ENCODE measurements at places on chromosomes 16 and 17.

DNA sequence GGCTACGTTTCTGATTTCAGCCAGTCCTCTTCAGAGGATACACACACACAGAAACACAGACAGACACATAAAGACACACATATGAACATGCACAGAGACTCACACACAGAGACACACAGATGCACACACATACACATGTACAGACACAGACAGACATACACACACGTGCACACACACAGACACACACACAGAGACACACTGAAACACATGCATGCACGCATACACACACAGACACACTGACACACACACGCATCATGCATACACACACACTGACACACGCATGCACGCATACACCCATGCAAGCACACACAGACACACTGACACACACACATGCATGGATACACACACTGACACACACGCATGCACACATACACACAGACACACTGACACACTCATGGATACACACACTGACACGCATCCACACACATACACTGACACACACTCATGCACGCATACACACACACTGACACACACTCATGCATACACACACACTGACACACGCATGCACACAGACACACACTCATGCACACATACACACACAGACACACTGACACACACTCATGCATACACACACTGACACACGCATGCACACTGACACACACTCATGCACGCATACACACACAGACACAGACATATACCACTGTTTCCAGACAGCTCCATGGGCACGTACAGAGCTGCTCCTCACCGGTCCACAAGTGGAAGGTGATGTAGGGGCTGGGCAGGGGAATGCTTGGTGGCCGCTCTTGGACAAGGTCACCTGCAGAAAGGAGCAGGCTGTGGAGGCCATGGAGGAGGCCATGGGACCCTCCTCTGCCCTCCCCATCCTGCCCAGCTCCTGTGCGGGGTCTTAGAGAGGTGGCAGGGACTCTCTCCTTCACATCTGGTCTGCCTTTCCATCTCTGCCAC, 30.1 kb upstream of the MFSD6L start:
- DNase-seq = no peak

DNA sequence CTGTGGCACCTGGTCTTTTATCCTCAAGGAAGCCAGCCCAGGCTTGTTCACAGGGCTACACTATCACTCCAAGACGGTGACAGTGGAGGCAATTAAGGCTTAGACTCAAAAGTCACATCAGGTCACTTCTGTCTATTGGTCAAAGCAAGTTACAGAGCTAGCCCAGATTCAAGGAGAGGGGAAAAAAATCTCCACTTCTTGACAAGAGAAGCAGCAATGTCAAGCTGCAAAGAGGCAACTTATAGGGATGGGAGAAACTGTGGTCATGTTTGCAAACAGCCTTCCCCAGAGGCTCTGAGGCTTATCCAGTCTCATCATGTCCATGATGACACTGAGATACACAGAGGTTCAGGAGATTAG, 31.6 kb downstream of the SERPINF1 start:
- DNase-seq = no peak

GRCh38 chr17:77287432-77288068, 146.8 kb downstream of the SEC14L1 start:
- DNase-seq = no peak

DNA sequence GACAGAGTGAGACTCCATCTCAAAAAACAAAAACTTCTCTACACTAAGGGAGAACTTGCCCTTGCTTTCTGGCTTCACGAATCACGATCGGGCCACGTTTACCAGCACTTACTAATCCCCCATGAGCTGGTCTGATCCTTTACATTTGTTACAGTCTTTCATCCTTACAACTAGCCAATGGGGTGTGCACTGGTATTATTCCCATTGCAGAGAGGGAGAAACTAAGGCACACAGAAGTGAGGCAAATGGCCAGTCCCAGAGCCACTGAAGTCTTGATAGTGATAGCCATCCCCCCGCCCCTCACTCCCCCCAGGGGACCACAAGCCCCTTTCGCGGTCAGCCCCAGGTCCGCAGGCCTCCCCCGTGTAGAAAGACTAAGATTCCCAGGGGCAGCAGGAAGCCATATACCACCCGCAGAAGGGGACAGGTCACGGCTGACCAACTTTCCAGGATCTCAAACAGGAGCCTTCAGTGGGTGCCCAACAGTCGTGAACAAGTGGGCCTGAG, 868 bp downstream of the NATD1 start:
- no peak for DNase-seq

DNA sequence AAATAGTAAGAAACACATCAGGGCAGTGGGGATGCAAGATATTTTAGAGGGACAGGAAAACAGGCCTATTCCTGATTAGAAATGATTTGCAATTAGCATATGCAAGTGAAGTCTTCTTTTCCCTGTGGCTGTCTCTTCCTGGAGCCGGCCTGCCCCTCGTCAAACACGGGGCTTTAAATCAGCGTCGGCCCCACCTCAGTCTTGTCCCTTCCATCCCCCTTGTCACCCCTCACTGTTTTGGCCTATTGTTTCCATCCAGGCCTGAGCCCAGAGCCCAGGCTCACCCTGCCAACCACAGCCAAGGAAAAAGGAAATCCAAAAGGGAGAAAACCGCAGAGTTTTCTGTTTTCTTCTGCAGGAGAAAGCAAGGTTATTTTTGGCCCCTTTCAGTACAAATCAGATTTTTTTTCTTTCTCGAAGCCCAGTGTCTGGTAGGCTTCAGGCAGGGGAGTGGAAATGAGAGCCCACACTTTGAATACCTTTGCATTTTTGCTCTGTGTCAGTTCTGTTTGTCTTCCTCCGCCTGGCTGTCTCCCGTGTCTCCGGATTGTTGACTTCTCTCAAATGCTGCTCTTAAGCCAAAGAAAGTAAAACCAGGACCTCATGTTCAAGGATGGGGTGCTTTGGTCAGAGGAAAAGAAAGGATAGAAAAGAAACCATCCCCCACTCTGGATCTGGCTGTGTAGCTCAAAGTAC, 399.9 kb upstream of the CDH11 start:
- no peak for DNase-seq

- DNase-seq = no peak
Observed at GRCh38 chr16:64507240-64508024, 614.4 kb downstream of the CDH11 start.

DNA sequence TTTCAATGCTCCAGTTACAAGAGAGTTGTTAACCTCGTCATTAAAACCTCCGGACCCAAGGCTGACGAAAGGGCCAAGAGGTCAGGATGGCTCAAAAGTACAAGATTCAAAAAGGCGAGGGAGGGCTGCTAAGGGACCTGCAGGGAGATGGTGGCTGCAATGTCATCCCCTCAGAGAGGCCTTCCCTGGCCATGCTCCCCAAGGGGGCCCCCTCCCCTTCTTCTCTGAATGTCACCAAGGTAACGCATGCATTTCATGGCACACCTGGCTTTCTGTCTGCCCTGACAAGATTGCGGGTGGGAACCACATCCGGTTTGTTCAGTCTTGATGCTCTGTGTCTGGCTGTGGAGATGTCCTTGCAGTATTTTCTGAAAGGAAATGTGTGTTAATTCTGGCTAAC, 89.9 kb downstream of the C16orf78 start:
- peak; percentile 42 for DNase-seq
